ENCODE measurements at places on chromosomes 2 and 18.

- DNase-seq = no peak
Measured at GRCh38 chr2:85257970-85258605, 69.7 kb downstream of the TGOLN2 start.

DNA sequence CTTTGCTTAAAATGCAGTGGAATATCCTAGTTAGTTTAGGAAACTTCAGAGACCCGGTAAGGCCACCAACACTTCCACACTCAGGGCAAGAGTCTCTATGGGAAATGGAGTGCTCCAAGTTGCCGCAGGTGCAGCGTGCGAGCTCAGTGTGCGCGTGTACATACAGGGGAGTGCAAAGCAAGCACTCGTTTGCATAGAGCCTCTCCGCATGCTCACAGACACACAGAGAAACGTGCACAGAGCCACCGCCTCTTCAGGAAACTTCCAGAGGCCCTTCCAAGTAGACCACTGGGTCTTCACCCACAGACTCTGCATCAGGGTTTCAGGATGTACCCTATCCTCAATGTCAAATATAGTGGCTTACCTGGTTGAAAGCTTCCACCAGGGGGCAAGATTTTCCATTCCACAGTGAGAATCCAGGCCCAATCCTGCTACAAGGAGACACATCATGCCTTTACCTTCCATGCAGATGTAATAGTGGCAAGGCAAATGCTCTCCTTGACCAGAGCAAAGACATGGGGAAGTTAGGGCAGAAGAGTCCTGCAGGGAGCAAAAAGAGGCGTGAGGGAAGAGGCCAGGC, 513.0 kb upstream of the MYT1L start:
- no peak for DNase-seq

DNA sequence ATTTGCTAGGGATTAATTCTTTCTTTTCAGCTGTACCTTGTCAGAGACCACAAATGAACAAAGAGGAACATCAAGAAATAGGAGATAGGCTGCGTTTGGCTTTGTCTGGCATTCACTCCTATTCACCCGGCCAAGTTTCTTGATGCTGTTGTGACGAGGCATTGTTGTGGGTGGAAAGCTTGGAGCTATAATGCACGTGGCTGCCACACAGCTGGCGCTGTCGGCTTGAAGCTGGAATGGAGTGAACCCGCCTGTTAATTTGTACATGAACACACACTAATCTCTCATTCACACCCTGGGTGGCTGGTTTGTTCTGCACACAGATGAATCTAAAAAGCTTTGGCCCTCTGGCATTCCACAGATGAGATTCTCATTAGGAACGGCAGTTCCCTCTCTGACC, 274.9 kb upstream of the GYPC start:
- DNase-seq = no peak

DNA sequence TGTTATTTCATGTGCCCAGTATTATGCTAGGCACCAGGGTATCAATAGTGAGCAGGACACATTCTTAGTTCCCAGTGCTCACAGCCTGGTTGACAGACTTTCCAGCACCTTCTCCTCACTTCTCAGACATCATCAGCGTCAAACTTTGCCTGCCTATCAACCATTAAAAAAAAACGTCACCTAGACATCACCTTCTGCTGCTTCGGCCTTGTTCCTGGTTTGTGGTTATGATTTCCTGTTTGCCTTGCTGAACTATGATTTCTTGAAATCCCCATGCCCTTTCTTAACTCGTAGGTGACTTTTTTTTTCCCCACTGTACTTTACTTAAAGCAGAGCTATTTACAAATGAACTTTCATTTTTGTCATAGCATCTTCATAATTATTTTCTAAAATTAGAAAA, 60.4 kb upstream of the NABP1 start:
- DNase-seq = no peak

- no peak for DNase-seq
Measured at GRCh38 chr2:16612490-16612889, 53.1 kb downstream of the CYRIA start.

- no peak for DNase-seq
Measured at GRCh38 chr2:116511426-116511825, 1303.1 kb upstream of the DDX18 start.

- DNase-seq = no peak
Measured at GRCh38 chr2:90209806-90210205, 1518.3 kb downstream of the RPIA start.

- peak; percentile 87 for DNase-seq
Measured at GRCh38 chr18:48030616-48031480, 100.4 kb upstream of the SMAD2 start.

GRCh38 chr2:46298522-46299353, 1.5 kb downstream of the EPAS1 start:
- no peak for DNase-seq

DNA sequence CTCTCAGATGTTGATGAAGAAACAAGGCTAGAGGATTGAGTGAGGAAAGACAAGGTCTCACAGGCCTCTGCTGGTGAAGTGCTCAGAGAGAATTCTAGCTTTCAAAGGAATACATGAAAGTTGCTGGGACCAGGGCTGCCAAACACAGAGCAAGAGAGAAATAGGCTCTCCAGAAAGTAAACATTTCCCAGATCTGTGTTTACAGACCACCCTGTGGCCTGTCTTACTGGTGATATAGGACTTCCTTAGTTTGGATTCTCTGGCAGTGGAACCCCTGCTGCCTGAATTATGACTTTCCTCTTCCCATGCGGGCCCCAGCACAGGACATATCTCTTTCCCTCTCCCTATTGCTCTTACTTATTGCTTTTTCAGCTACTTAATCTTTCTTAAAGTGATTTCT, 64.5 kb downstream of the TACR1 start:
- DNase-seq = no peak

DNA sequence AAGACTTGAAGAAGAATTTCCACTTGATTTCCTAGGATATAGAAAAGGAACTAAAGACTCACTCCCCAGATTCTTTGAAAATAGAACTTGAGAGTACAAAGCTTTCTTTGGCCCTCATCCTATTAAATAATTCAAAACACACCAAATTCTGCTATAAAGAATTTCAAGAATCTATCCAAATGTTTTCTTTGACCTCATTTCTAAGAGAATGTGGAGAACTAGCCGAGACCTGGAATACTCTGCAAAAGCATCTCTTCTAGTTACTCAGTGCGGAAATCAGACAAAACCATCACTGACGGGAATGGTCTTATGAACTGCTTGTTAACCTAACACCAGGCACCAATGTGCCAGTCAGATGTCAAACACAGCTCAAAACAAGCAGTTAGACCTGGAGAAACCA, 44.2 kb upstream of the ARL5A start:
- no peak for DNase-seq

DNA sequence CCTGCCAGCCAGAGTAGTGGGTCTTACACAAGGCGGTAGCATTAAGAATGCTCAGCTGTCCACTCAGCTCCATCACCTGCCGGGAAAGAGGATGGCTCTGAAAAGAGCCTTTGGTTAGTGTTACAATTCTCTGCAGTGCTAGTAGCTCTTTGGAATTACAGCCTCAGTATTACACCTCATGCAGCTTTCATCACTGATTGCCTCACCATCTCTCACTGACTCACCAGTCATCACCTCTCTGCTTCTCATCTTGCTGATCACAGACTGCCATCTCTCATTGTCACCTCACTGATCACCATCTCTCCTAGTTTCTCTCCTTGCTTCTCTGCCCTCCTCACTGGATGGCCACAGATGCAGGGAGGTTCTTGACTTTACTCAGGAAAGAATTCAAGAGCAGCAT, 573.5 kb upstream of the SETBP1 start:
- DNase-seq = no peak

GRCh38 chr2:147110317-147110716, 734.5 kb upstream of the ACVR2A start:
- no peak for DNase-seq

GRCh38 chr2:21067859-21068537, 24.1 kb upstream of the APOB start:
- DNase-seq = no peak

- DNase-seq = no peak
Measured at GRCh38 chr2:233525791-233526190, 40.8 kb downstream of the USP40 start.

DNA sequence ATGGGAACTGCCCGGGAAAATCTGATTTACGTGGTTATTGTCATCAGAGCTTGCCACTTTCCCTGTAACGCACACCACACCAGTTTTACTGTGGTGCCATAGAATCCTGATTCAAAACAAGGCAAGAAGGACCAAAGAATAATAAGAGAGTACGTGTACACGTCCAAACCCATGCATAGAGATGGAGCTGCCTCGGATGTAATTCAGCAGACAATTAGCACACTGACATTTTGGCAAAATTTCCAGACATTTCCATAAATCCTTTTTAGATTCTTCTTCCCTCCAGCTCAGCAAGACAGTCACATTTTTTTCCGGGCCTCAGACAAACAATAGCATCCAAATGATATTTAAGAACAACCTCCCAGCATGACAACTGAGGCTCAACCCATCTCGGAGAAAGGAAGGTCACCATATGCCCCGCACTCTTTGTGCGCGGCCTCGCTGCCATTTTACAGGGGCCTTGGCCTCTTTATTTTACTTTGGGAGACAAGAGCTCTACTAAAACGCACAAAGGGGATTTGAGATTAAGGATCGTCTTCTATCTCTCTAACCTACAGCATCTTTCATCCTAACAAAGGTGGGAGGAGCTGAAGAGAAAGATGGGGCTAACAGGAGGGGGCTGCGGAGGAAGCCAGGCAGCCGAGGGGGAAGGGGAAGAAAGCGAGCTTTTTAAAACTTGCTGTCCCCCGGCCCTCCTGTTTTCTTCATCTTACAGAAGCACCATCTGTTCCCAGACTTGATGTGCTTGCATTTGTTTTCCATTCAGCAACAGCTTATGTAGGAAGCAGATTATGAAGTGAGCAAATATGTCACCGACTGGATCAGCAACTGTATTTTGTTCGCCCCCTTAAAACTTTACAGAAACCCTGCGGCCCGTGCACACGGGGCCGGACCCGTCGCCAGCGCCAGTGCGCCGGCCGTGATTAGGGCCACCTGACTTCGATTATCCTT, 61.0 kb downstream of the CDCA7 start:
- peak; percentile 83 for DNase-seq

GRCh38 chr2:51441786-51442185, 409.9 kb upstream of the NRXN1 start:
- DNase-seq = no peak

- DNase-seq = peak; percentile 77
Measured at GRCh38 chr2:25473758-25474340, 132.1 kb upstream of the DNMT3A start.

- no peak for DNase-seq
Measured at GRCh38 chr2:54704688-54705605, 18.5 kb upstream of the EML6 start.

DNA sequence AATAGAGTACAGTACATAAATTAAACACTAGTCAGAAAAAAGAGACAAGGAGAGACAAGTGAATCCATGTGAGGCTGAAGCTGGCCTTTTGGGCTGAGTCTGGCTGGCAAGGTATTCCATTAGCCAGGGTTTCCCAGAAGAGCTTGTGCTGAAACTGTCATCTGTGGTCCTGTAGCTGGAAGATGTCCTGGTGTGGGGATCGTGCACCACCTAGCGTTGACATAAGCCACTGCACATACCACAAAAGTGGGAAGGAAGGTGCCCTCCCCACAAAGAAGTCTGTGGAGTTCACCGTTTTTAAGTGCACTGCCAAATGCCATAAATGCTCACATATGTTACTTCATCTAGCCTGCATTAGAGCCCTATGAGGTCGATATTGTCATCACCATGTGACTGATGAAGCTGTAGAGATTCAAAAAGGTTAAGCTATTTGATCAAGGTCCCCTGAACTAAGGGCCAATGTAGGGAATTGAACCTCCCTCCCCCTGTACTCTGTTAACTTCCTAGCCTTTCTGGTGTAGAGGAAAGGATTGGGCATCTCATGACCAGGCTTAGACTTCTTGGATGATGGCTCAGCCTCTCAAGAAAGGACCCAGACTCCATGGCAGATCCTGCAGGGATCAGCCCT, 31.9 kb upstream of the GALNT14 start:
- DNase-seq = peak; percentile 10

- DNase-seq = no peak
Measured at GRCh38 chr2:109164739-109165221, 35.8 kb downstream of the SH3RF3 start.

GRCh38 chr2:43011158-43011491, 215.3 kb downstream of the ZFP36L2 start:
- no peak for DNase-seq

- DNase-seq = no peak
Measured at GRCh38 chr2:143901185-143901842, 618.6 kb downstream of the ZEB2 start.

GRCh38 chr2:135893374-135893794, 17.1 kb upstream of the MCM6 start:
- DNase-seq = no peak

- no peak for DNase-seq
Measured at GRCh38 chr2:150480241-150480640, 7.2 kb downstream of the RND3 start.

- no peak for DNase-seq
Measured at GRCh38 chr2:47227532-47228279, 72.6 kb upstream of the STPG4 start.

DNA sequence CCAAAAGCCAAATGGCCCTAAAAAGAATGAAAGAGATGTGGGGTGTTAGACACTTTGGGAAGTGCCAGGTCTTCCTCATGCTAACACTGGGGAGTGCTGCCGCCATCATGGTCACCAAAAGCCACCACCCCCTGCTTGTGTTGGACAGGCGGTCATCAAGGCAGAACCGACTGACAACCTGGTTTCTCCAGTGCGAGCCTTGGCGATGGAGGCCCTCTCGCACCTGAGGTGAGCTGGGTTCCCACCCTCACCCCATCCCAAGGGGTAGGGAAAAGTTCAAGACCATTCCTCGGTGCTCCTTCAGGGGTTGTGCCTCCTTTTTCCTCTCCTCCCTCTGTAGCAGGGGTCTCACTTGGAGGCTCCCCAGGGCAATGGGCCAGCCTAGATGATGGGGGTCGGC, 33.6 kb downstream of the MROH2A start:
- no peak for DNase-seq

- no peak for DNase-seq
Measured at GRCh38 chr2:106106622-106107508, 87.2 kb downstream of the UXS1 start.

DNA sequence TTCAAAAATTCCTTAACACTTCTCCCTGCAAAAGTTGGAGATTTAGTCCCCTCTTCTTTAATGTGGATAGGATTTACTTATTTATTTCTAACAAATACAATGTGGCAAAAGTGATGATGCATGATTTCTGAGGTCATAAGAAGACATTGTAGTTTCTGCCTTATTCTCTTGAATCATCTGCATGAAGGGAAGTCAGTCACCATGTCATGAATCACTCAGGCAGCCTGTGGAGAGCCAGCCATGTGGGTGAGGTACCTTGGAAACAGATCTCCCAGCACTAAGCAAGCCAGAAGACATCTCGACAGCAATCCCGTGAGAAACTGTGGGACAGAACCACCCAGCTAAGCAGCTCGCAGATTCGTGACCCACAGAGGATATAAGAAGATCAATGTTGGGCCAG, 2.7 kb upstream of the ZC3H8 start:
- DNase-seq = no peak

- DNase-seq = no peak
Measured at GRCh38 chr18:49161627-49162026, 210.9 kb upstream of the SMAD7 start.
